ENCODE measurements at places on chromosomes 1 and 21.
A peak's percentile ranks its signal among the peaks of the same experiment; 100 is the strongest.

DNA sequence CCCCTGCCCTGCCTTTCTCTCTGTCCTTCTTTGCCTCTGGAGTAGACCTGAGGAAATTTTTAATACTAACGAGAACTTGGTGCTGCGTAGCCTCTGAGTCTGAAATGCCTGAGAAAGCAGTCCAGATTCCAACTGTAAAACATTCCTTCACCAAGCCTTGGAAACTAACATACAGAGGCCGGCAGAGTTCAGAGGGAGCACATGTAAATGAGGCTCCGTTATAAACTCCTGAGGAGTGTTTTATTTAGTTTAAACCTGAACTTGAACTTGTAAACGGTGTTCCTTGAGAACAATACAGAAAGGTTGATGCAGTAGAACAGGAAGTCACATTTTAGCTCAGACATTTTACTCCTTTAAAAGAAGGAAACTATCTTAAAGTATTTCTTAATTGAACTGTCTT is 280.7 kb downstream of the TM2D1 start:
- no peak for DNase-seq

DNA sequence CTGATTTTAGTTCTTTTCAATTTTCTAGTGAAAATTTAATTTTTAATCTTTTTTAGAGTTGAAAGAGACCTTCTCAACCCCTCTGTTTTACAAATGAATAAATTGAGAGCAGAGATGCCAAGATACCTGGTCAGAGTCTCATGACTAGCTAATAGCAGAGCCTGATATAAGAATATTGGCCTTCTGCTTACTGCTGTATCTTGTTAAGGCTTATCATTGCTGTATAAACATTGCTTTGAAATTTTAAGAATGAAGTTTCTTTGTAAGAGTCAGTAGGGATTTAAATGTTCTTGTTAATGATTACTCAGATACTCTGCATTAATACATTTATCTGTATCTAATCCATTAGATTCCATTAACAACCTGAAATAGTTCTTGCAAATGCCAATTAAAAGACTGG is 9.8 kb downstream of the XPR1 start:
- DNase-seq: no peak

DNA sequence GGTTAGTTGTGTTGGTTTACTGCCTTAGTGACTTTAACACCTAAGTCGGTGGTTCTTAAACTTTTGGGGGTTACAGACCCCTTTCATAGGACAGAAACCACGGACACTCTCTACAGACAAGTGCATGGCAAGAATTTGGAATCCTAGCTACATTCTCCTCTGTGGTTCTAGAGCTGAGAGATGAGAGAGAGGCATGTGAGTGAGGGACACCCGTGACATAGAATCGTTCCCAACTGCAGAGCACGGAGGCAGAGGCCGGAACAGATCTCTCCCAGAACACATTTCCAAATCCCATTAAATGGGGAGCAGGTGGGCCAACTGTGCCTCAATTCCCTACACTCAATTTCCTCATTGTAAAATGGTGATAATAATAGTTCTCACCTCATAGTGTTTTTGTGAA is 60.7 kb downstream of the DAB1 start:
- no peak for DNase-seq

- DNase-seq: peak; percentile 53
These were observed 160.2 kb upstream of the COA6 start for GRCh38 chr1:234212764-234213657.

DNA sequence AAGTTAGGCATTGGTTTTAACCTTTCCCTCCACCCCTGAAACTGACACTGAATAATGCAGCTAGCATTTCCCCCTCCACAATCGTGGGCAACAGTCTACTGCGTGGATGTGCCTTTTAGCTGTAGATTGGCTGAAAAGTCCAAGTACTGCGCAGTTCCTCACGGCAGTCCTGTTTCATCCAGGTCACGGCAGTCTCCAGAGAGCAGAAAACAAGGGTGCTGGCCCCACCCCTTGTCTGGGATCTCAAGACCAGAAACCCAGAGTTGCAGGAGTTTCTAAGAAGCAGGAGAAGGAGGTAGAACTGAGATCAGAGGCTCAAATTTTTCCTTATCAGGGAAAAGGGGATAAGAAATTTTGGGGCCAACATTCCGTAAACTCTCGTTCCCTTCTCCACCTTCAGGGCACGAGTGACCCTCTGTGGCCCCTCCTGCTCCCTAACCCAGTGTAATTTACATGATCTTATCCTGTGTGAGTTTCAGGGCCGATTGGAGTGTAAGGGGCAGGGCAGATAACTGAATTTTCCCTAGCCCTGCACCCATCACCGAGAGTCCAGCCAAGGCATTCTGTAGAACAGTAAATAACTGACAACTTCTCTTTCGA is 25.9 kb upstream of the PLA2G2C start:
- DNase-seq: no peak
